ENCODE measurements at places on chromosomes 3 and 15.

DNA sequence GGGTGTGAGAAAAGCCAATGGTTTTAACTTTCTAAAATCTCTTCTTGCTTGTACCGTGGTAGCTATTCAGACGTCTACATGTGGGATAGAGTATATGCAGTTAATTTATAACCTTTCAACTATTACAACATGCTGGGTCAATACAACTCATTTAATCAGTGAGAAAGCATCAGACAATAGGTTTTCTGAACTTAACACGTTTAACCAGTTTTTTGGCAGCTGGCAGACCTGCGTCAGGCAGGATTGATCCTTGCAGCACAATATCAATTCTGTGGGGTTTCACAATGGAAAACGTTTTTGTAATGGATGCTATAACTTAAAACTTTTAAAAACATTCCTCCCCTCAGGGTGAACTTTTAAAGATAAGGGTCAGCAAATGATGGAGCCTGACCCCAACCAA, 6.5 kb downstream of the GNB5 start:
- DNase-seq: no peak

- no peak for DNase-seq
These were observed 999 bp upstream of the KIF7 start for GRCh38 chr15:89656116-89656815.

GRCh38 chr3:165895919-165896318, 58.7 kb upstream of the BCHE start:
- DNase-seq: no peak

DNA sequence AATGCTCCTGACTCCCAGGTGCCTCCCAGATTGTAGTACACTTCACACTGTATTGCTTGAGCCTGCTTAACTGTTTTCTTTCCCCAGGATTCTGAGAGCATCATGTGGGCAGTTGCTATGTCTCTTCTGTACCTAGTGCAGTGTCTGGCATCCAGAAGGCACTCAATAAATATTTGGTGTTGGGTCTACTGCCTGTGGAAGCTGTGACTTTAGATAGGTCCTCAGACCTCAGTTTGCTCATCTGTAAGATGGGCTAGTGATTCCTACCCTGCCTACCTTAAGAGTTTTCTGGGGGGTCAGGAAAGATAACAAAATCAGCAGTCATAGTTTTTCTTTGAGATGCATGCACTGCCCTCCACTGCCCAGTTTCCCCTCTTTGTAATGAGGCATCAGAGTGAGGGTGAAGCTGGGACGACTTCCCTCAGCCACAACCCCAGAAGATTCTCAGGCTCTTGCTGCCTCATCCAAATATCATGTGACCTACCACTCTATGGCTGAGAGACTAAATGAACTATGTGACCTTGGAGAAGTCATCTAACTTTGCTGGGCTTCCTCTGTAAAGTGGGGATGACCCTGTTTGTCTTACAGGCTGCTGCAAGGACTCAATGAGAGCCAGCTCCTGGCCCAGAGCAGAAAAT, 50.4 kb downstream of the ATP2B2 start:
- DNase-seq: no peak

GRCh38 chr3:175464362-175464761, 605.2 kb downstream of the NAALADL2 start:
- DNase-seq: no peak

DNA sequence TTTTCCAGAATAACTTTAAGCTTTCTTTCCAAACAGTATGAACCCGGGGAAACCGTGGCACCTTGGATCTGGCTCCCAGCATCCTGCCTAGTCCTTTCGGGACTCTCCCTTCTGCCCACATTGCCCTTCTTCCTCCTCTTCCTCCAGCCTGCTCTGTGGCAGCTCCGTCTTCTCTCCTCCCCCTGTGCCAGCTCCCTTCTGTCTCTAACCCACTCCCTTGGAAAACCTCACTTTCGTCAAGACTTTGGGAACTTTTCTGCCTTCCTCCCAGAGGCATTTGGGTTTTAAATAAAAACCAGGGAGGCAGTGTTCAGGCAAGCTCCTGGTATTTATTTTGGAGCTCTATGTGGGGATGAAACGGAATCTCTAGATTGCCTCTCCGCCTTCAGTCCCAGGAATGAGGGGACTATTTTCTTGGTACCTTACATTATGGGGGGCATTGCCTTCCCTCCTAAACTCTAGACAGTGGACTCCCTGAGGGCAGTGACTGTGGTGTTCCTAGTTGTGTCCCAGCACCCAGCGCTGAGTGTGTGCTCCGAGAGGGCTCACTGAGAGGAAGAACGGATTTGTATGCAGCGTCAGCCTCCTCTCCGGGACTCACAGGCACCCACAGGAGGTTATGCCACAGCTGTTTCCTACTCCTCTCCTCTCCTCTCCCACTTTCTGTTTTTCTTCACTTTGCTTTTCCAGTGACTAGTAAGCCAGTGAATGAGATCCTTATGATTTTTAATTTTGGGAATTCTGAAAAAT, 105.4 kb upstream of the MRPS22 start:
- DNase-seq: no peak

Measured in NCI-H1092 (cell line).